IMR-90 (cell line): ENCODE measurements at places on chromosomes 3 and 15. TPM values are rescaled to one million over a fixed set of nuclear protein-coding genes. Genes with fewer than 3 reads are reported as not detected.

GRCh38 chr3:163785693-163786092 is 1292.6 kb downstream of the SI start:
- no peak for DNase-seq
- H3K27ac ChIP-seq: no peak overlapping the region
- H3K4me1 ChIP-seq: no peaks in the 10 kb centered on the region
- H3K4me3 ChIP-seq: no peak overlapping the region
- H3K36me3 ChIP-seq: no peaks in the 10 kb centered on the region
- H3K27me3 ChIP-seq: no peaks in the 10 kb centered on the region

DNA sequence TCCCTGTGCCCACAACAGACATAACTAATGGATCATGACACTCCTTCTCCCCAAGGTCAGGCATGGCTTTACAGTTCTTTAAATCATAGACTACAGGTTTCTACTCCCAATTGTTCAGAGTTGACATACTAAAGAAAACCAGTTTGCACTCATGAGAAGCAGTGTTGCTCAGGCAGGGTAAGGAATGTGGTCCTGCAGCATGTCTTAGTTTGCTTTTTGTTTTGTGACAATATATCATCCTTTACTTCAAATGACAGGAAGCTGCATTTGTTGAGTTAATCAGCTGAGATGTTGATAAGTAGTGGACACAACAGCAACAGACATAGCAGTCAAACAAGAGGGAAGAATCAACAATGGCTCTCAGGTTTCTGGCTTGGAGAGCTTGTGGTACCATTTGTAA is 267.5 kb downstream of the SLCO3A1 start:
- no peaks in the 10 kb centered on the region; the same call in 1 of the 2 replicates for H3K27me3 ChIP-seq
- no peak overlapping the region for H3K27ac ChIP-seq
- H3K36me3 ChIP-seq: no peaks in the 10 kb centered on the region; the same call in 1 of the 2 replicates

- H3K4me1 ChIP-seq: peaks cover 14% of the 10 kb centered on the region
- DNase-seq: no peak
- H3K4me3 ChIP-seq: no peak overlapping the region
- H3K27me3 ChIP-seq: no peaks in the 10 kb centered on the region
Observed at GRCh38 chr3:156792114-156792513, 34.0 kb upstream of the LEKR1 start.

- no peak overlapping the region for H3K4me3 ChIP-seq
- H3K4me1 ChIP-seq: no peaks in the 10 kb centered on the region; the same call in 1 of the 2 replicates
- no peak for DNase-seq
- H3K27ac ChIP-seq: no peak overlapping the region
Observed at GRCh38 chr3:151630035-151630434, 103.7 kb upstream of the AADACL2 start.

Gene SEMA3B
- total RNA-seq: 3.9 and 4.3 TPM in 2 replicates

GRCh38 chr3:36804295-36805055 is 40.1 kb upstream of the DCLK3 start:
- no peaks in the 10 kb centered on the region for H3K4me1 ChIP-seq

GRCh38 chr15:20351448-20351971 is 190.1 kb downstream of the GOLGA6L6 start:
- no peak overlapping the region for H3K4me3 ChIP-seq
- H3K36me3 ChIP-seq: no peaks in the 10 kb centered on the region
- no peak overlapping the region for H3K27ac ChIP-seq
- H3K27me3 ChIP-seq: no peaks in the 10 kb centered on the region
- H3K4me1 ChIP-seq: no peaks in the 10 kb centered on the region
